ENCODE measurements at places on chromosomes 6 and 20.

DNA sequence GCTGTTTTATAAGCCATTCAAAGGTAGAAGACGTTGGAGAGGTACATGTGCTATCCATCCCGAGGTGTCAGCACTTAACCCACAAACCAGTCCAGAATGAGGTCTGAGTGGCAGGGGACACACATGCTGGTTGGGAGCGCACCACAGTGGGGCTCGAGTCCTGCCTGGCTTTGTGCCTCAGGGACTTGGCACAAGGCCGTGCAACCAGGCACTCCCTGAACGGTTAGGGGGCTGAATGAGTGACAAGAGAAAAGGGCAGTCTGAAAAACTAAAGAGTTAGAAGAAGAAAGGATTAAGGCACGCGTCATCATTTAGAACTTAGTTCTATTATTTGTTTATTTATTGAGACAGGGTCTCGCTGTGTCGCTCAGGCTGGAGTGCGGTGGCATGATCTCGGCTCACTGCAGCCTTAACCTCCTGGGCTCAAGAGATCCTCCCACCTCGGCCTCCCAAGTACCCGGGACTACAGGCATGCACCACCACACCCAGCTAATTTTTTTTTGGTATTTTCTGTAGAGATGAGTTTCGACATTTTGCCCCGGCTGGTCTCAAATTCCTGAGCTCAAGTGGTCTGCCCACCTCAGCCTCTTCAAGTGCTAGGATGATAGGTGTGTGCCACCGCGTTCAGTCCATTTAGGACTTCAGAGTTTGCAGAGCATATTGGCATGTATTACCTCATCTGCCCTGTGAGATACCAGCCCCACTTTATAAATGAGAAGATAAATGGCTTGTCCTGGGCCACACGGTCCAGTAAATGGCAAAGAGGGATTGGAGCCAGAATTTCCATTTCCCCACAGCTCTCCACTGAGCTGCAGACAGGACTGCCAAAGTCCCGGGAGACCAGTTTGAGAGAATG, 47.4 kb upstream of the IRF4 start:
- H3K4me3 ChIP-seq: no peak overlapping the region
- H3K27me3 ChIP-seq: peaks cover 12% of the 10 kb centered on the region
- no peak overlapping the region for H3K27ac ChIP-seq
- no peak for DNase-seq
- no peaks in the 10 kb centered on the region for H3K4me1 ChIP-seq
- peaks cover 7% of the 10 kb centered on the region for H3K36me3 ChIP-seq

DNA sequence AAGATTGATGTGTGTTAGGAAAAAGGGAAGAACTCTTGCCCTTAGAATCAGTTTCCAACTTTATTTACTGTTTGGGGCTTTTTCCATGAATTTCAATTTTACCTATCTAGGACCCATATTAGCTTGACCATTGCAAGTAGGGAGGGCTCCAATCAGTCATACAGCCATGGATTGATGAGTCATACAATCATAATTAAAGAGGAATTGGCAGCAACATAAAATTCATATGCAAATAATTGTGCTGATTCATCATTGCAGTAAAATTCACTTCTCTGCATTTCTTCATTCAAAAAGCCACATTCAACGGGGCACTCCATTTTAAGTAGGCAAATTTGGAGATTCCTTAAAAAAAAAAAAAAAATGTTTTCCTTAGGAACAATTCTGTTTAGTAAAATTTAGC, 1016.4 kb downstream of the KIF16B start:
- H3K4me3 ChIP-seq: no peak overlapping the region
- no peaks in the 10 kb centered on the region for H3K36me3 ChIP-seq
- no peak overlapping the region for H3K27ac ChIP-seq
- no peaks in the 10 kb centered on the region for H3K27me3 ChIP-seq
- H3K4me1 ChIP-seq: peaks cover 10% of the 10 kb centered on the region

DNA sequence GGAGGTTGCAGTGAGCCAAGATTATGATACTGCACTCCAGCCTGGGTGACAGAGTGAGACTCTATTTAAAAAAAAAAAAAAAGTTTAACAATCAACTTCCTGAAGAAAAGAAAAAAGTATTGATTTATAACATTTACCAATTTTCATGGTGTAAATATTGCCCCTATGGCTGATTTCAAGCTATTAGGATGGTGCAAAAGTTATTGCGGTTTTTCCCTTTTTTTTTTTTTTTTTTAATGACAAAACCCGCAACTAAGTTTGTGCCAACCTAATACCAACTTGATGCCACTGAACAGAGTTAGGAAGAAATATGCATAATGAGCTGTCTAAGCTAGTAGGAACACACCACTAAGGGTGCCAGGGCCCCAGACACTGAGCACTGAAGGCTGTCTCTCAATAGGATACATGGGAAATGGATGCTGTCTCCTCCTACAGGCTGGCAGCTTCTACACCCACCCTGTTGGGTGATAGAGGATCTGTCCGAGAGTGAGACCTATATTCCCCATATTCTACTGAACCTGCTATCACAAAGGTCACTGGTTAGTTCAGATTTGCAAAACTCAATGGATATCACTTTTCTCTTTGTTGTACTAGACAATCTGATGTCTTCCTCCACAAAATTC, 6.5 kb upstream of the PERP start:
- H3K4me1 ChIP-seq: peaks cover 5% of the 10 kb centered on the region
- no peak overlapping the region for H3K27ac ChIP-seq
- no peaks in the 10 kb centered on the region for H3K27me3 ChIP-seq
- no peak for DNase-seq

DNA sequence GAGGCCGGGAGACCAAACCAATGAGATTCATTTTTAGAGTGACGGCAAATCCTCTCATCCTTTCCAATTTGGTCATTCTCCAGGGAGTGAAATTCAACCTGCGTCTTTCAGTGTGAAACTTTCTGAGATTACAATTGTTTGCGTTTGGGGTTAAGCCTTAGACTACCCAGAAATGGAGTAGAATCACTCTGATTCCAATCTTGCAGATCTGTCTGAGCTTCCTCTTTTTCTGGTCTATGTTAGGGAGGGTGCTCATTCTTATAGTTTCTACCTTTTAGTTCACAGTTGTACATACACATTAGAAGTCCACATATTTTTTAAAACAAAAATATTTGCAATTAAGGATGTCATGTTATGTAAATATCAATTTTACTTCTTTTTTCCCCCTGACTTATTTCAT, 183.0 kb upstream of the PHACTR1 start:
- no peak overlapping the region for H3K4me3 ChIP-seq
- no peak overlapping the region for H3K27ac ChIP-seq
- no peaks in the 10 kb centered on the region for H3K27me3 ChIP-seq
- DNase-seq: no peak
- H3K4me1 ChIP-seq: peaks cover 7% of the 10 kb centered on the region

DNA sequence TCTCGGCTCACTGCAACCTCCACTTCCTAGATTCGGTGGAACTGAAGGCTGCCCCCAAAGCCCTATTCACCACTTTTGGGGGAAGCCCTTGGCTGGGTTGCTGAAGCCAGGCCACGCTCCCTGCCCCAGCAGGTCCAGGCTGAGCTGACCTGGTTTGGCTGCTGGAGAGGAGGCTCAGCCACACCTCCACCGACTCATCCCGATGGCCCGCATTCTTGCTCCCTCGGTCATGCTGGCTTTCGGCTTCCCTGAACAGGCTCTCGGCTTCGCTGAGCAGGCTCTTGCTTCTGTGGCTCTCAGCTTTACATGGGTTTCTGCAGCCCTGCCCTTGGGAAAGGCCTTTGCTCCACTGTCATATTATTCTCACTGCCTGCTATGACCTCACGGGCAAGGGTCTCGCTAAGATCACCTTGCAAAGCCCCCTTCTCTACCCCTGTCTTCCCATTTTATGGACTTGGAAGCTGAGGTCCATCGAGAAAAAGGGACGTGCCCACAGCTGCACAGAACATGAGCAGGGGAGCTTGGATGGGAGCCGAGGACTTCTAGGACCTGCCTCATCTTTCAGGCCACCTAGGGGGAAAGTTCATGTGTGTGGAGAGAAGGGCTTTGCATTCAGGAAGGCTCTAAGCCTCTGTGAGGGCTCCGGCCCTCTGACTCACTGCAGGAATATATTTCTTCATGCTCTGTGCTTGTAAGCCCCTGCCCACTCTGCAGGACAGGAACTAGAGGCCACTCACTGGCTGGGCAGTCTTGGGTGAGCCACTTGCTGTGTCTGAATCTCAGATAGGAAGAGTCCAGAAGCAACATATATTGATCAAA, 15.6 kb downstream of the ARHGAP40 start:
- peaks cover 2% of the 10 kb centered on the region for H3K27me3 ChIP-seq
- H3K36me3 ChIP-seq: peaks cover 4% of the 10 kb centered on the region
- no peaks in the 10 kb centered on the region for H3K4me1 ChIP-seq
- H3K27ac ChIP-seq: no peak overlapping the region
- H3K4me3 ChIP-seq: no peak overlapping the region
- DNase-seq: no peak

Data from glutamatergic neuron (in vitro differentiated cells).